Islet precursor cell (in vitro differentiated cells): ENCODE measurements at places on chromosomes 6 and 20.

DNA sequence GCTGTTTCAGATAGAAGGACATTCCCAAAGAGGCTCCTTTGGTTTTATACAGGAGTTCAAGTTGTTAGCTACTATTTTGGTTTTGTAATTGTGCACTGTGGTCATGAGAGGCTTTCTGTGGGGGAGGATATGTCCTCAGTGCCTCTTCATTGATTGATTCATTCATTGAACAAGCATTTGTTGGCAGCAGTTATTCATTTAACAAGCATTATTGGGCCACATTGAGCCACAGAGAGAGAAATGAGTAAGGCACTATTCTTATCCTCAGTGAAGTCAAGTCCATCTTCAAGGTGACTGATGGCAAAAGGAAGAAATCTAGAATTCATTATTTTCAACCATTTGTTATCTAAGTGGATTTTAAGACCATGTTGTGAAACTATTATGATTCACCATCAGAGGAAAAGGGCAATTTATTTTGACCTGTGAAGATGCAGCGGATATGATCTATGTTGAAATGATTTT, 697.2 kb upstream of the CITED2 start:
- DNase-seq, result no peak

GRCh38 chr6:13677878-13678254, 33.8 kb downstream of the RANBP9 start:
- DNase-seq, result no peak

DNA sequence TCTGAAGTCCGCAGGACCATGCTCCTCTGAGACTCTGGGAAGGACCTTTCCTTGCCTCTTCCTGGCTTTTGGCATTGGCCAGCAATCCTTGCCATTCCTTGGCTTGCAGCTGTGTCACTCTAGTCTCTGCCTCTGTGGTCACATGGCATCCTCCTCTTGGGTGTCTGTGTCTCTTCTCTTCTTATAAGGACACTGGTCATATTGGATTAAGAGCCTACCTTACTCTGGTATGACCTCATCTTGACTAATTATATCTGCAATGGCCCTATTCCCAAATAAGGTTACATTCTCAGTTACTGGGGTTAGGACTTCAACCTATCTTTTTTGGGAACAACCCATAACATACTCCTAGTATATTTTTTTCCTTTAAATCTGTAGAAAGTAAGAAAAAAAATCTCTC, 49.9 kb upstream of the GTSF1L start:
- no peak for DNase-seq

GRCh38 chr20:48126227-48126740, 341.0 kb upstream of the SULF2 start:
- no peak for DNase-seq

DNA sequence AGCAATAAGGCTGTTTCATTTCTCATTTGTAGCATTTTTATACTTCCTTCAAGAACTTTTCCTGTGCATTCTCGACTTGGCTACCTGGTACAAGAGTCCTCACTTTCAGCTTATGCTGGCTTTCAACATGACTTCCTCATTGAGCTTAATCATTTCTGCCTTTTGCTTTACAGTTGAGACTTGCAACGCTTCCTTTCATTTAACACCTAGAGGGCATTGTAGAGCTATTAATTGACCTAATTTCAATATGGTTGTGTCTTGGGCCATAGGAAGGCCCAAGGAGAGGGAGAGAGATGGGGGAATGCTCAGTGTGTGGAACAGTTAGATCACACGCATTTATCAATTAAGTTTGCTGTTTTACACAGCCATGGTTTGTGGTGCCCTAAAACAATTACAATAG, 37.2 kb downstream of the SLC22A2 start:
- DNase-seq, result no peak

DNA sequence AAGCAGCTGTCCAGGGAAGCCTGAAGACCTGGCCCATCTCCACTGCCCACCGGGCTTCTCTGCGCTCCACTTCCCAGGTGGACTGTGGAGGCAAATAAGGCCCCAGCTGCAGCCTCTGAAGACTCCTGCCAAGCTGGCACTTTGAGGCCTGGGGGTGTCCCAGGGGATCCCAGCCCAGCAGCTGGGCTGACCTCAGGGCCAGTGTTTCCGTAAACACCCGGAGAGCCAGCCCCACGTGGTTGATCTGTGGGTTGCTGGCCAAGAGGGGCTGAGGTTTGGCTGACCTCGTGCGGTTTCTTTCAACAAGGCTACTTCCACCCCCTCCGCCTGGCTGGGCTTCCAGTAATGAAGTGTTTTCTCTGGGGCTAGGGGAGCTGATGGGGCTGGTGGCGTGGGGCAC, 12.4 kb upstream of the CCN5 start:
- DNase-seq, result no peak

GRCh38 chr6:4805553-4806336, 29.5 kb downstream of the CDYL start:
- DNase-seq, result peak; percentile 74

DNA sequence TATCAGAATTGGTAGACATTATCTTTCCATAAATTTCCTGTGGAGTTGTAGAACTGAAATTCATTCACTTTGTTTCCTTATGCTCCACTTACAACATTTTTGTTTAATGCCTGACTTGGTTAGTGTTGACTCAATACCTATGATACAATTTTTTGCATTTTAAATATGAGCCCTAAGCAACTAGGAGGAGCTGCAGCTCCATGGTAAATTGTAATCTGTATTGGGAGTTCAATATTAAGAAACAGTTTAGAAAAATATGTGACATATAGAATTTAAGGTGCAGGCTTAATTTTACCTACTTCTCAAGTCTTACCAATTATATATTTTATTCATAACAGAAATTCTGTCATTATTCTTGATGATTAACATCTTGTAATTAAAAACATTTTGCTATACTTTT, 868.3 kb downstream of the EYS start:
- no peak for DNase-seq

DNA sequence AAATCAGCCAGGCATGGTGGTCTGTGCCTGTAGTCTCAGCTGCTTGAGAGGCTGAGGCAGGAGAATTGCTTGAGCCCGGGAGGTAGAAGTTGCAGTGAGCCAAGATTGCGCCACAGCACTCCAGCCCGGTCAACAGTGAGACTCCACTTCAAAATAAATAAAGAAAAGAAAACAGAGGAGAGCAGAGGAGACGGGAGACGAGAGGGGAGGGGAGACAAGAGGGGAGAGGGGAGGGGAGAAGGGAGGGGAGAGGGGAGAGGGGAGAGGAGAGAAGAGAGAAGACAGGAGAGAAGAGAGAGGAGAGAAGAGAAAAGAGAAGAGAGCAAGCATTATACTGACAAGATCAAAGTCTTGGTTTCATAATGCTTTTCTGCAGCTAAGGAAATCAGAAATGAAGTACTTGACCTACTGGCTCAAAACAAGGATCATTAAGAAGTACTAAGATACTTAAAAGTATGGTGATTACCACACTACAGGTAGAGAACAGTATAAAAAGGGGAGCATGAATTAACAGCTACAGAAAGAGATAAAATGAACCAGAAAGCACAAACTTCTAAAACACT, 30.5 kb downstream of the FAM8A1 start:
- DNase-seq, result no peak

- no peak for DNase-seq
Measured at GRCh38 chr6:116369540-116369939, 1.2 kb upstream of the DSE start.

DNA sequence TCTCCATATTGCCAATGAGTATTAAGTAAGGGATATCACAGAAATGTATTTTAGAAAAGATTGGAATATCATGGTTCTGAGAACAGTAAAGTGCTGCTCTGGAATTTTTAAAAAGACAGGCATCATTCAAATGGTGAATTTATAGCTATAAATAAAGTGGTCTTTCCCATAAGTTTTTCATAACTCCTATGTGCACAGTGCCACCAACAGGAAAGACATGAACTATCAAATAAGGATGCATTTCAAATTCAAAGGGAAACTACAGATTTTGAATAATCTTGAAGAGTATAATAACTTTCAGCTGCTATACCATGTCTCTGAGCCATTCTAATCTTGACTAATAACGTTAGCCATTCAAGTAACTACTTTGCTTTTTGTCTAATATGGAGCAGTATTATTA, 456.8 kb upstream of the GJE1 start:
- DNase-seq, result no peak

GRCh38 chr6:24796616-24797290, 2.0 kb downstream of the ARMH2 start:
- no peak for DNase-seq

GRCh38 chr6:132725947-132726607, 12.2 kb upstream of the VNN1 start:
- DNase-seq, result no peak

DNA sequence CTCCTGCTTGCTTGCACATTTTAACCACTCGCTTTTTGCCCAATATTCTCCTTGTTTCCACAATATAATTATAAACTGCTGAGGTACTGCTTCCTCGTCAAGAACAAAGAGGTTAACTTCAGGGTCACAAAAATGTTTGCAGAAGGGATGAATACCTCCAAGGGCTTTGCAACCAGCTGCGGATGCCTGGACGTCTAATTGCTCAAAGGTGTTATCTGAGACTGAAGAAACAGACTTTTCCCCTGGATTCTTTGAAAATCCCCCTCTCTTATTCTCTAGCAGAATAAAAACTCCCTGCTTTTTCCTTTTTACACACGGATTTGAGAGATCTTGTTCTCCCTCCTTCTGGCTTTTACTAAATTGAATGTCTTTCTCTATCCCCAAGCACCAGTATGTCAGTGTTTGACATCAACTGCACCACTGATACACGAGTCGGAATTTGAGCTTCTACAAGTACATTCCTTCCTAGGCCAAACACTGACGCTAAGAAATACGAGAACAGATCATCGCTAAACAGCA, 336 bp upstream of the SMPDL3A start:
- DNase-seq, result no peak

- DNase-seq, result peak; percentile 39
Measured at GRCh38 chr20:43529457-43530153, 22.1 kb downstream of the L3MBTL1 start.

DNA sequence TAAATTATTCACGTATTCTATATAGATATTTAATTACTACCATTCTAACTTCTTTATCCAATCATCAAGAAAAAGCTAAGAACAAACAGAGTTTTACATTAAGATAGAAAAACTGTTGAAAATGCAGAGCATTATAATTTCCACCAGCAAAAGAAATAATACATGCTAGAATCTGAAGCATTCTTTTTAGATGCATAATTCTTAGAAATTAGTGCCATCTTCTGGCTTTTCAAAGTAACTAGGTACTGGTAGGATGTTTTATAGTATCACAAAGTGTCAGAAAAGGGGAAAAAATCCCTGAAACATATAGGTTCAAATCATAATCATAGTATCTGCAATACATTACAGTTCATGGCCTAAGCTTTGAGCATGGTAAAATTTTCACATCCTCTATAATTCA, 178.9 kb downstream of the PHF3 start:
- no peak for DNase-seq

- no peak for DNase-seq
Measured at GRCh38 chr6:101816716-101817115, 423.2 kb downstream of the GRIK2 start.

DNA sequence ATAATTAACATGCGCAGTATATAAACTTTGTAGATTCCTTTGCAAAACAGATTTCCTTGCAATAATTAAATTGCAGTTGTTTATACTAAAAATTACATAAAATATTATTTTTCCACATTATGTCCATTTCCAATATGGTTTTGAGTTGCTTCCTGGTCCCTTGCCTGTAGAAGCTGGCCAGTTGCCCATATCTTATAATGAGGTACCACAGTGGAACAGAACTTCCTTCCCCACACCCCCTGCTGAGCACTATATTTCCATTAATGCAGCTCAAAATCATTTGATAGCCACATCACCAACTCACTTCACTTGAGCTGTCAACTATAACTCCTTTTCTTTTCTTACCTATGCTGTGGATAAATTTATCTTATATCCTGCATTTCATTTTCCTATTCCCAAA, 194.6 kb downstream of the DST start:
- no peak for DNase-seq

- DNase-seq, result no peak
Measured at GRCh38 chr20:62657956-62658355, 15.7 kb downstream of the SLCO4A1 start.

- no peak for DNase-seq
Measured at GRCh38 chr20:9408422-9409300, 105.7 kb upstream of the LAMP5 start.

DNA sequence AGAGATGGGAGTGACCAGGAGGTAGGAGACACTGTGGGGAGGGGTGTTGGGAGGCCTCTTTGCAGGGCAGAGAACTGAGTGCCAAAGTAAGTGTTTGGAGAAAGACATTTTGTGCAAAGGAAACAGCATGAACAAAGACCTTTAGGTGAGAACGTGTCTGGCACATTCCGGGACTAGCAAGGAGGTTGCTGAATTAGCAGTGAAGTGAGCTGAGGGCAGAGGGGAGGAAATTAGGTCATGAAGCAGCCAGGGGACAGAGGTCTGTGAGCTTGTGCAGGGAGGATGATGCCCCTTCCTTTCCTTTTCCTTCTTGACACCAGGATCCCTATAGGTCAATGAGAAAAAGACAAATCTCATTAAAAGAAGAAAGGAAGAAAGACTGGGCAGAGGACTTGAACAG, 21.4 kb upstream of the AHCY start:
- DNase-seq, result no peak

- DNase-seq, result peak; percentile 64
Measured at GRCh38 chr20:42979720-42980119, 210.0 kb downstream of the PTPRT start.

- no peak for DNase-seq
Measured at GRCh38 chr6:85640821-85641220, 1.9 kb downstream of the SYNCRIP start.

GRCh38 chr20:13449868-13450434, 188.8 kb downstream of the TASP1 start:
- DNase-seq, result no peak

DNA sequence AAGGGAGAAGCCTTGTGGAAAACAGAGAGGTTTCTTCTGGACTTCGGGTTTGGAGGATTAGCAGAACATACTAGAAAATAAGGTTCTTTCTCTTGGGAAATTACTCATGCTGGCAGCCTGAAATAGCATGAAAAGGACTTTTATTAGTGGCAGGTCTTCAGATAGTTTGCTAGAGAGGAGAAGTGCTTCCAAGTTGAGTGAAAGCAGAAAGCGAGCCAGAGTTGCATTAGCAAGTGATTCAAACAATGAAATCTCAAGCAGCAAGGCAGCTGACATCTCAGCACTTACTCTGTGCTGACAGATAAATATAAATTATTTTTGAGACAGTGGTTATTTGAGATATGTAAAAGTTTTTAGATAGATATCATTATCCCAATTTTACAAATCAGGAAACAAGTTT, 91.9 kb downstream of the PLCB4 start:
- no peak for DNase-seq

- no peak for DNase-seq
Measured at GRCh38 chr20:56278196-56278595, 29.7 kb downstream of the MC3R start.

DNA sequence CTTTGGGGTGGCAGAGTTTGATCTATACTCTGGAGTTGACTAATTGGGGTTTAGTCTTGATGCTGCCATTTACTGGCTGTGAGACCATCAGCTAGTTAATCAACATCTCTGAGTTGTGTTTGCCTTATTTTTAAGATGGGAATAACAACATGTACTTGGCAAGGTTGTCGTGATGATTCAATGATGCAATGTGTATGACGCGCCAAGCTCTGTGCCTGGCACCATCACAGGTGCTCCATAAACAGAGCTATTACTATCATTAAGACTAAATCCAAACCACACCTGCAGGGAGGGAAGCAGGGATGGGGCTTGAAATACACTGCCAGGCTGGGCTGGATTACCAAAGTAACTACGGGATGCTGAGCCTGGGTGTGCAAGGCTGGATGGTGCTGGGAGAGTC, 60.1 kb upstream of the E2F3 start:
- no peak for DNase-seq

- no peak for DNase-seq
Measured at GRCh38 chr6:139834232-139834631, 459.8 kb upstream of the CITED2 start.

- no peak for DNase-seq
Measured at GRCh38 chr6:15876406-15876805, 213.6 kb upstream of the DTNBP1 start.
